ENCODE measurements at places on chromosomes 3 and 15.

GRCh38 chr3:71317749-71318457 lies 265.6 kb downstream of the FOXP1 start:
- DNase-seq: no peak

GRCh38 chr3:138200424-138200823 lies 13.3 kb downstream of the ARMC8 start:
- DNase-seq: no peak

- DNase-seq: no peak
Observed at GRCh38 chr3:177928172-177928873, 607.9 kb upstream of the KCNMB2 start.

DNA sequence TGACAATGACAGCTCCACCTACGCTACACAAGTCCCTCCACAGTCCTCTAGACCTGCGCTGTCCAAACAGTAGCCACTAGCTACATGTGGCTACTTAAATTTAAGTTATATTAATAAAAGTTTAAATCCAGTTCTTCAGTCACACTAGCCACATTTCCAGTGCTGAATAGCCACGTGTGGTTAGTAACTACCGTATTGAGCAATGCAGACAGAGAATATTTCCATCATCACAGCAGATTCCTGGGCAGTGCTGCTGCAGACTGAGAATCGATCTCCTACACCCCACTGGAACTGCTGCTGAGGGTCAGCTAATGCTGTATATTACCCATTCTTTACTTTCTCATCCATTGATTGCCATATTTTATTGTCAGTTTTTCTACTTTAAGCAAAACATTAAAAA lies 40.9 kb downstream of the HDC start:
- no peak for DNase-seq

DNA sequence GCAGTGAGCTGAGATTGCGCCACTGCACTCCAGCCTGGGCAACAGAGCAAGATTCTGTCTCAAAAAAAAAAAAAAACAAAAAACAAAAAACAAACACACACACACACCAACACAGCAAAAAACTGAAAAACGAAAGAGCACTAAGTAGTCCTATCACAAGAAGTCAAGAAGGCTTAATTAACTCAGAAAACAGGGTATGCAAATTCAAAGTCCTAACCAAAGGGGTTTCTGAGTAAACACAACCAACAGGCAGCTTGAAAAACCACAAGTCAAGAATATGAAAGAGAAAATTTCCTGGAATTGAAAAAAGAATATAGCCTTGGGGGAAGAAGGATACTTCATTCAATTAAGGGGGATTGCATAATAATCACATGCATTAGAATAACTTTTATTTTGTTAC lies 37.7 kb upstream of the PARP14 start:
- DNase-seq: no peak

- DNase-seq: no peak
Observed at GRCh38 chr3:177710506-177710905, 513.2 kb upstream of the TBL1XR1 start.

GRCh38 chr15:70268698-70269251 lies 171.1 kb upstream of the TLE3 start:
- no peak for DNase-seq

- DNase-seq: no peak
Observed at GRCh38 chr15:29713784-29714183, 108.5 kb downstream of the TJP1 start.

GRCh38 chr15:67880651-67881182 lies 40.9 kb upstream of the RNU6-1 start:
- no peak for DNase-seq

DNA sequence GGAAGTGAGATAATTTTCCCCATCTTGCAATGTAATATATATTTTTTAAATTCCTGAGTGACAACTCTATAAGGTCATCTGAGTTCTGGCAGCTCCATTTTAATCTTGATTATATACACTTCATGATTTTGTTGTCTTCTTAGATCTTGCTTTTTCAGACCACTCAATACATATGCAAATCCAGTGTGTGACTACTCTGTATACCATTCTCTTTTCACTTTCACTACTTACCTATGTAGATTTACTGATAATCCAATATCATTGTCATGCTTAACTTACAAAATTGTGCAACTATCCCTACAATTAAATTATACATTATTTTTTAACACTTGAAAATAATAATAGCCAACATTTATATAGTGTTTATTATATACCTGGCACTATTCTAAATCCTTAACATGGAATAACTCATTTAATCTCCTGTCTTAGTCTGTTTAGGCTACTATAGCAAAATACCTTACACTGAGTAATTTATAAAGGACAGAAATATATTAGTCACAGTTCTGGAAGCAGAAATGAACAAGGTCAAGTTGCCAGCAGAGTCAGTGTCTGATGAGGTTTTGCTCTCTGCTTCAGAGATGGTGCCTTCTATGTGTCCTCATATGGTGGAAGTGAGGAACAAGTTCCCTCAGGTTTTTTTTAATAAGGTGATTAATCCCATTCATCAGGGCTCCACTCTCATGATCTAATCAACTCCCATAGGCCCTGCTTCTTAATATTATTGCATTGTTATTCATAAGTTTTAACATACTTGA lies 338.5 kb downstream of the TUSC7 start:
- no peak for DNase-seq

- DNase-seq: no peak
Observed at GRCh38 chr15:98395974-98396610, 252.2 kb upstream of the IGF1R start.

- DNase-seq: no peak
Observed at GRCh38 chr15:70761046-70761445, 2.3 kb downstream of the UACA start.

DNA sequence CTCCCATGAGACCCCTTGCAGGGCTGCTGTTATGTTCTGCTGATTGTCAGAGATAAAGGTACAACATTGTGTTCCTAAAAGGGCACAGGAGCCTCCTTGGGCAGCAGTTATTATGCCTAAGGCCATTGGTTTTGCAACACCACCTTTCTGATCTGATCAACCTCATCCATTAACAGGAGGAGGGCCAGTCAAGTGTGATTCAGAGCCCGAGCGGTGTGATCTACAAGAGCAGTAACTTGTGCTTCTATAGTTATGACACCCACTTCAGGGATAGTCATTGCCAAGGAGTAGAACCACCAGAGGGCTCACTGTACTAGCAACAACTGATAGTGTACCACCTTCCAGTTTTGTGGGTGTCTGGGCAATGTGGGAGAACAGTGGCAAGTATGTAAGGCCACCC lies 1457.9 kb upstream of the CADM2 start:
- DNase-seq: no peak

- no peak for DNase-seq
Observed at GRCh38 chr3:140315955-140316354, 361.9 kb upstream of the TRIM42 start.
